NCI-H2171 treated with DMSO at 0.1 percent for 48 hours (cell line): ENCODE measurements at places on chromosomes 13 and 19.

DNA sequence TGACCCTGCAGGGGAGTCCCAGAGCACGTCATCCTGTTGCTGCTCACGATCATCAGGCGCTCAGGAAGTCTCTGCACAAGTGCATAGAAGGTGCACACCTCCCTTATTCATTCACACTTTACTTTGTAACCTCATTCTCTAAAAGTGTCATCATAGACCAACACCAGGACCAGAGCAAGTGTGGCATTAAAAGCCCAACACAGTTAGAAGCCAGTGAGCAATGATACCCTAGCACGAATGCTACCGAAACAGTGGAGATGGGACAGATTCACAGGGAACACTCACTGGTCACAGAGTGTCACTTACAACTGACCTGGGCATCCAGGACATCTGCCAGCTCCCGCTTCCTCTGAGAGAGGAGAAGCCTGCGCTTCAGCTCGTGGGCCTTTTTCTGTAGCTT lies 17.0 kb downstream of the HAUS8 start:
- DNase-seq, result no peak

DNA sequence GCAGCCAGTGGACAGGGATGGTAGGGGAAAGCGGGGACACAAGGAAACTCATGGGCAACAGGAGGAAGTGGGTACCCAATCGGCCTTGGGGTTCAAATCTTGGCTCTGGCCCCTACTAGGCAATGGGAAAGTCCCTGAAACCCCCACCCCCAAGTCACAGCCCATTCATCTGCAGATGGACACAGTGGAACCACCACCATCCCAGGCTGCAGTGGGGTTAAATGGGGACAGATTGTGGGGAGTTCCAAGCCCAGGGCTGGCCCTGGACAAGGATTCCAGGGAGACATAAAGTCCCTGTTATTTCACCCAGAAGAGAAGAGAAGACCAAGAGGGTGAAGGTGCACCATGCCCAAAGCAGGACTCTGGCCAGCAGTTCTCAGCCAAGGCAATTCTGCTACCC lies 48.5 kb downstream of the CPAMD8 start:
- DNase-seq, result no peak

DNA sequence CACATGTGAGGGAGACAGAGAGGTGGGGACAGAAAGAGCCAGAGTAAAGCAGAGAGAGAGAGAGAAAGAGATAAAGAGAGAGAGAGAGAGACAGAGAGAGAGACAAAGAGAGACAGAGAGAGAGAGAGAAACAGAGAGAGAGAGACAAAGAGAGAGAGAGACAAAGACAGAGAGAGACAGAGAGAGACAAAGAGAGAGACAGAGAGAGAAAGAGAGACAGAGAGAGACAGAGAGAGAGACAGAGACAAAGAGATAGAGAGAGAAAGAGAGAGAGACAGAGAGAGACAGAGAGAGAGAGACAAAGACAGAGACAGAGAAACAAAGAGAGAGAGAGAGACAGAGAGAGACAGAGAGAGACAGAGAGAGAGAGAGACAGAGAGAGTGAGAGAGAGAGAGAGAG lies 4.2 kb upstream of the TTYH1 start:
- DNase-seq, result no peak

DNA sequence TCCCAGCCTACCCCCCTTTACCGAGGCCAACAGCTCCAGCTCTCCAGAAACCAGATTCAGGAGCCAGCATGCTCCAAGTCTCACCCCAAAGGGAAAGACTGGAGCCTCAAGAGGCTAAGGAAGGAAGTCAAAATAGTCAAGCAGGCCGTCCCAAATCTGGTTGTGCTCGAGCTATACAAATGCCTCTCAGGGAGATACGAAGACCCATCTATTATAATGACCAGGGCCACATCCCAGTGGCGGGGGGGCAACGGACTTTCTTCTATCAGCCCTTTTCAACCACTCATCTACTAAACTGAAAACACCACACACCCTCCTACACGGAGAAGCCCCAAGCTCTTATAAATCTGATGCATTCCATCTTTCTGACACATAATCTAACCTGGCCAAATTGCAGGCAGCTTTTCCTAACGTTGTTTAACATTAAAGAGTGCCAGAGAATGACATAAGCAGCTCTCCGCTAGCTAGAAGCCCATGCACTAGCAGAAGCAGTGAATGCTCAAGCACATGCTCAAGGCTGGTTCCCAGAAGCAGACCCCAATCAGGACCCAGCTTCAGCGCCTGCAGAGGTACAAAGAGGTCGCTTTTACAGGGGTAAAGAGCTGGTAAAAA lies 104.6 kb upstream of the ZNF98 start:
- no peak for DNase-seq

GRCh38 chr13:21364916-21365315 lies 94.2 kb downstream of the ZDHHC20 start:
- DNase-seq, result no peak

DNA sequence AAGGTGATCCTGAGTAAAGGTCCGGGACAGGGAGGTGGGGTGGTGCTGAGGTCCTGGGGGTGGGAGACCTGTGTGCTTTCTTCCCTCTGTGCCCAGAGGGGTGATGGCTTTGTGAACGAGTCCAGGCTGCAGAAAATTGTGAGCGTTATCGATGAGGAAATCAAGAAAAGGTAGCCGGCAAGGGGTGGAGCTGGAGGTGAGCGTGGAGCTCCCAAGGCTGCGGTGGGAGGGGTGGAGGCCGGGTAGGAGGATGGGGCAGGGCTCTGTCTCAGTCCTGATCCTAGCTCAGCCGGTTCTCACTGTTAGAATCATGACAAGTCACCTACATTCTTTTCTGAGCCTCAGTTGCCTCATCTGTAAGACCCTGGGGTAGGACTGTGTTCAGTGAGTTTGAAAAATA lies 4.0 kb downstream of the SELENOV start:
- no peak for DNase-seq

DNA sequence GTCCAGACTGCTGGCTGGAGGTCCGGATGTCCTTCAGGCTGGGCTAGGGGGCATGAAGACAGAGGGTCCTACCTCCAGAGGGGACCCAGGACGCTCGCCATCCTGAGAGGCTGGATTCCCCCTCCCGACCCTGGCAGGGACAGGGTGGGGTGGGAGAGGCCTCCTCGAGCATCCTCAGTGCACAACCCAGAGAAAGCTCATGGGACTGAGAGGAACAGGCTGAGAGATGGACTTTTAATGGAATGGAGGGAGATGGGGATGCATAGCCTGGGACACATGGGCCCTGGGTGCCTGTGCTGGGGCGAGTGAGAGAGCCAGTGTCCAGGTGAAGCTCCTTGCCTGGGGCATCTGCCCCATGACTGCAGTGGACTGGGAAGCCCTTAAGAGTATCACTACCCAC lies 3.1 kb downstream of the ACTL9 start:
- no peak for DNase-seq

GRCh38 chr13:76533251-76533650 lies 353.0 kb downstream of the KCTD12 start:
- no peak for DNase-seq

GRCh38 chr13:97460853-97461252 lies 26.9 kb downstream of the RAP2A start:
- DNase-seq, result no peak

DNA sequence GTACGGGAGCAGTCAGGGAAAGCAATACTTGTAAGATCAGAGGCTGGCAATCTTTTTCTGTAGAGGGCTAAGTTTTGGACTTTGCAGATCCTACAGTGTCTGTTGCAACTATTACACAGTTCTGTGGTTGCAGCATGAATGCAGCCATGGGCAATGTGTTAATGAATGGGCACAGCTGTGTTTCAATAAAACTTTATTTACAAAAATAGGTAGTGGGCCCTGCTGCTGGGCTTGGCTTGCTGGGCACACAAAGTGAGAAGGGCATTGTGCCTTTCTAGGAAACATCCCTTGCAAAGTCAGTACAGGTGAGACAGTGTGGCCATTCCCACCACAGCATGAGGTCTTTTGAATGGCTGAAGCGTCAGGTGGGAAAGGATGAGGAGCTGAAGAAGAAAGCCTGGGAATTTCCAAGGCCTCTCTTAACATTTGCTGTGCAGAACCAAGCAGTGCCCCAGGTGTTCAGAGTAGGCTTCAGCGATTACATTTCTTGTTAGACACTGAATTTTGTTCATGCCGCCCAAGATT lies 9.1 kb downstream of the KL start:
- DNase-seq, result no peak

- peak; percentile 22 for DNase-seq
Observed at GRCh38 chr19:15629003-15629880, 11.5 kb upstream of the CYP4F3 start.

- DNase-seq, result no peak
Observed at GRCh38 chr19:17156947-17157302, 58.2 kb upstream of the USE1 start.

- no peak for DNase-seq
Observed at GRCh38 chr13:67651908-67652465, 421.9 kb upstream of the PCDH9 start.

DNA sequence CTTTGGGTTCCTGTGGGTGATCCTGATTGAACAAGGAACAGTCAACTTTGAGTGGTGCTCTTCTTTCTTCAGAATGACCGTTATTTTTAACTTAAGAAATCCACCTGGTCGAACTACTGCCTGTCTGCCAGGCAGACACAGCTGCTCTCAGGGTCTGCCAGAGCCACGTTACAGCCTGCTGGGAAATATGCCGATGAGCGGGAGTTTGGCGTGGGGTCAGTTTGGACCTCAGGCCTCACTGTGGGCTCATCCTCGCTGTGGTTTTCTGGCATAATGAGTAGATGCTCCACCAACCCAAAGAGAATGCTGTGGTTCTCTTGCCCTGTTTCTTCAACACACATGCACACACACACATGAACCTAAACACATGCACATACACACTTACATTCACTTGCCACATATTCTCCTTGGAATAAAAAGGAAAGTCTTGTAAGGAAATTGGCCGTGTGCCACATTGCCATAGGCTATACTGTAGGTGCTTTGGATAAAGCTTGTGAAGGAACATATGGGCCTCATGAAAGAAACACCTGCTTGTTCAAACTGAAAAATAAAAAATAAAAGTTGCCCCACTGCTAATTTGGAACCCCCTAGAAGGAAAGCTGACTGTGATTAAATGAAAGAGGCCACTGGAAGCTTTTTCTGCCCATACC lies 598.7 kb upstream of the KLF12 start:
- peak; percentile 74 for DNase-seq

DNA sequence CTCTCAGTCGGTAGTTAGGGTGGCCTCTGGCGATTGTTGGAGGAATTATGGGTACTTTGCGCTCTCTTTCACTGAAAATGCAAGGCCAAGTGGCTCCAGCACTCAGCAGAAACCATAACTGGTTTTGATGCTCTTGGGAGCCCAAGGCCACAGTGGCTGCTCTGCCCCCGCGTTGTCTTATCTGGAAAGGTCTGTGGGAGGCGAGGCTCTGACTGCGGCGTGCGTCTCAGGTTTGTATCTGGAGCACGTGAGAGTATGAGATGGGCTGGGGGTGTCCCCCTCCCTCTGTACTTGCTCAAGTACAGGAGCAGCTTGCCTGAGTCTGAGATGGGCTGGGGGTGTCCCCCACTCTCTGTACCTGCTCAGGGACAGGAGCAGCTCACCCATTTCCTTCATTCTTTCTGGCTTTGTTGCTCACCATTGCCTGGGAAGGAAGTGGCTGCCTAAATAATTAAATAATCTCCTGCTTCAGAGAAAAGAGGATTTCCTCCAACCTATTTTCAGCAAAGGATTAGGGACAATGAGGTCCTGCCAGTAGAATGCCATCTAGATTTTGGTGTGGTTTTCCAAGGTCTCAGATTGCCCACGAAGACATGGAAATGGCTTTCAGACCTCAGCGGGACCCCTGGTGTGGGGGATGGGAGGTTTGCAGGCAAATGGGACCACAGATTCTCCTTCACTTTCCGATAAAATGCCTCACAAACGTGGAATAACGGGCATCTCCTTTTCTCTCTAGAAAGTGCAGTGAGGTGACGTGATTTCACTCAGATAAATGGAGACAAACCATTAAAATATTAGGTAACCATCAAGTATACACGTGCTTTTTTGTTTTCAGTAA lies 14.7 kb downstream of the ATP11A start:
- DNase-seq, result no peak

DNA sequence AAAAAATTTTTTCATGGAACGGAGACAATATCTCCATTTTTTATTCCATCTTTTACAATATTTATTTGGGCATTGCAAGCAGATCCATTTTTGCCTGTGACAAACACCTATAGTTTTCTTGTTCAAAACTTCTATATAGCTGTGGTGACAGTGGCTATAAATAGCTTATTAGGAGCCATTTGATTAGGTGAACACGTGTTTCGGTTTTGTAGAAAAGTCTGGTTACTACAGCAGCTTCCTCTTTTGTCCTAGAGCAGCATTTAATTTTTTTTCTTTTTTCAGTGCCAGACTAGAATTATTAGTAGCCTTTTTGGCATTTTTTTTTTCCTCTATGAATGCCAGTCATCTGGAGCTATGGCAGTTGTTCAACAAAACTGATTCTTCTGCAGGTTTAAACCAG lies 123.5 kb downstream of the RXFP2 start:
- no peak for DNase-seq

GRCh38 chr19:10294368-10294697 lies 4.6 kb downstream of the ICAM5 start:
- DNase-seq, result no peak

DNA sequence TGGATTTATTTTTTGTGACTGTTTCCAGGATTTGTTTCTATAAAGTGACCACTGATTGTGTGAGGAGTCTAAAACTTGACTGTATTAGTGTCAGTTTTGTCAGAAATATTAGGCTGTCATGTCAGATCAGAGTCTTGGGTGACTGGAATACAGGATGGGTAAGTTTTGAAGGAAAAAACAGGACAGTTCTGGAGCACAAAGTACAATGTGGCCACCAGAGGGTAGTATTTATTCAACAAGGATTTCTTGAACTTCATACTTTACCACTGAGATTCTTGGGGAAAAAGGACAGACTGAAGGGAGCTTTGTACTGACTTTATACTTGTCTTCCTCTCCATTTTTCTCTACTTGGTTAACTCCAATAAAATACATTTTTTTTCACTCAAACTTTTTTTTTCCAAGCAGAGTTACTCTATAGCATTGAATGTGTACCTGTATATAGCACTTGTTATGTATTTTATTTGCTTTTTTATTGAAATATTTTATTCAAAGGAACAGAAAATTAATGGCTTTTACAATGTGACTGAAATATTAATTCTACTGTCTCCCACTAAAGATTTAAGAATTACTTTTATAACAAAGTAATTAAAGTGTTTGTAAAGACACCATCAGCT lies 51.1 kb downstream of the LMO7 start:
- peak; percentile 73 for DNase-seq

- DNase-seq, result no peak
Observed at GRCh38 chr13:47237571-47237970, 340.7 kb upstream of the HTR2A start.

GRCh38 chr13:27966641-27967202 lies 2.4 kb downstream of the CDX2 start:
- DNase-seq, result no peak

- DNase-seq, result no peak
Observed at GRCh38 chr13:50800091-50800739, 43.3 kb downstream of the DLEU7 start.

DNA sequence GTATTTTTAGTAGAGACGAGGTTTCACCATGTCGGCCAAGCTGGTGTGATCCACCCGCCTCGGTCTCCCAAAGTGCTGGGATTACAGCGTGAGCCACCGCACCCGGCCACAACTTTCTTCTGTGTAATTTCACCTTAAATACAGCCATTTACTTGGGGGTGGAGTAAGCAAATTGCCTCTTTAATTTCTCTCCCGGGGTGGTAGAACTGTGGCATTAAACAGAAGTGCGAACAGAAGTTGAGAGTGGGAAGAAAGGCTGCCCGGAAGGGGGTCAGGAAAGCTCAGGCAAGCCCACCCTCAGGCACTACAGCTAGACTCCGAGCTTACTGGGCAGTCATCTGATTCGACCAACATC lies 475 bp upstream of the DNAJC15 start:
- DNase-seq, result no peak
